Naive thymus-derived CD4-positive, alpha-beta T cell (primary cell): ENCODE measurements at places on chromosomes 11 and 22.

- no peak overlapping the region for H3K4me3 ChIP-seq
- H3K27ac ChIP-seq: no peak overlapping the region
- H3K36me3 ChIP-seq: no peaks in the 10 kb centered on the region
- DNase-seq: no peak
- no peaks in the 10 kb centered on the region for H3K4me1 ChIP-seq
- no peaks in the 10 kb centered on the region for H3K27me3 ChIP-seq
Measured at GRCh38 chr11:20458905-20459632, 71.6 kb downstream of the PRMT3 start.

DNA sequence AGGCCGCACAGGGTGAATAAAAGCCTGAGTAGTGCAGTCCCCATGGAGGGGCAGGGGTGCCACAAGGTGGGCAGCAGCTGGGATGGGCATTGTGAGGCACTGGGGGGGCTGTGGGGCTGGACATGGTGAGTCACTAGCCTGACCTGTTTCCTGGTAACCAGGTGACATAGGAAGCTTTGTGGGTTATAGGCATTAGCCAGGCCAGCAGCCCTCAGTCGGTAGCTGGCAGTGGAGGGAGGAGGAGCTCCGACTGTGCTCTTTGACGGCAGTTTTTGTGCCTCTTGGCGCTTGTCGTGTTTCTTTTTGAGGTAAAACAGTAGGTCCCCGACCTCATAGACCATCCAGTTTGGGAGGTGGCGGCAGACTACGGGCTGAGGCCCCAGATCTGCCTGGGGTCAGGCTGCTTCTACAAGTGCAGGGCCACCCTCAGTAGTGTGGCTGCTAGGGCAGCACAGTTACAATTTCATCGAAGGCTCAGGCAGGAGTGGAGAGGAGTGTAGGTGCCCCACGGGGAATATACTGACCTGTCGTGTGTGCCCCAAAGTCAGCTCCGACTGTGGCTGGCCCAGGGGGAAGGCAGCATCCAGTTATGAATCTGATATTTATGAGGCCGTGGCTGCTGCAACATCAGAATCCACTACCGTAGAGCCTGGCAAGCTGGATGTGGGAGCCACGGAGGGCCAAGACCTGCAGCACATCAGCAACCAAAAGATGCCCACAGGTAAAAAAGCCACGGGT lies 107.7 kb downstream of the CRYBB2 start:
- no peak overlapping the region for H3K4me3 ChIP-seq
- H3K27me3 ChIP-seq: no peaks in the 10 kb centered on the region
- H3K36me3 ChIP-seq: no peaks in the 10 kb centered on the region

GRCh38 chr11:64291262-64291751 lies at the start of gene KCNK4:
TSS of gene KCNK4 (plus strand) at chr11:64291302. CDS start at chr11:64293019, 1,717 bp downstream.
- H3K27me3 ChIP-seq: no peaks in the 10 kb centered on the region
- H3K4me1 ChIP-seq: no peaks in the 10 kb centered on the region
- no peak within 1 kb of the TSS for H3K27ac ChIP-seq
- no peak for DNase-seq

GRCh38 chr11:69910519-69911309 lies 91.5 kb upstream of the FGF3 start:
- H3K36me3 ChIP-seq: no peaks in the 10 kb centered on the region
- no peak overlapping the region for H3K27ac ChIP-seq
- peaks cover 4% of the 10 kb centered on the region for H3K27me3 ChIP-seq
- no peak for DNase-seq
- H3K4me1 ChIP-seq: no peaks in the 10 kb centered on the region

DNA sequence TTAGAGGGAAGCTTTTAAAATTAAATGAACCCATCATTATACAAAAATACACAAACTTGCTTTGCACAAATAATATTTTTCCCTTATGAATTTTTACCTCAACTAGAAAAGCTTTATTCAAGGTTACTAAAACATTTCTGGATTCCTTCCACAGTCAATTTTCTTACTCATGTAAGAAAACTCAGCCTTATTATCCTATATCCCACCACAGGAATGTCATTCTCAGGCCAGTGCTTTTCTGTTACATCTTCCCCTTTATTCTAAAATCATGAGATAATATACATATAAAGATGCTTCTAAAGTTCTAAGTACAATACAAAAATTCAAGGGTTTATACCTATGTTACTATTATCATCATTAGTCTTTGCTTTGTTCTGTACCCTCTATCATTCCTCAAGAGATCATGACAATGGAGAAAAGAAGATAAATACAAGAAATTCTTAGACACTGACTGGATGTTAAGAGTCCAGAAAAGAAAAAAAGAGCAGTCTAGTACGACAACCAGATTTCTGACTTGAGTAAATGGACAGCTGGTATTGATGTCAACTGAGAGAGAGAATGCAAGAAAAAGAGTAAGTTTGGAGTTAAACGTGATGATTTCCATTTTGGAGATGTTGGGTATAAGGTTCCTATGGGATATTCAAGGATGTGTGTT lies 60.3 kb downstream of the MTMR2 start:
- H3K27ac ChIP-seq: no peak overlapping the region
- no peaks in the 10 kb centered on the region for H3K4me1 ChIP-seq
- H3K4me3 ChIP-seq: no peak overlapping the region
- no peaks in the 10 kb centered on the region for H3K36me3 ChIP-seq

GRCh38 chr11:12149672-12150225 lies 39.4 kb downstream of the MICAL2 start:
- no peak overlapping the region for H3K27ac ChIP-seq
- no peaks in the 10 kb centered on the region for H3K27me3 ChIP-seq
- no peak for DNase-seq
- no peak overlapping the region for H3K4me3 ChIP-seq

- H3K4me1 ChIP-seq: no peaks in the 10 kb centered on the region
- no peak overlapping the region for H3K4me3 ChIP-seq
- no peak for DNase-seq
Measured at GRCh38 chr11:30045921-30046577, 29.2 kb upstream of the KCNA4 start.

- H3K4me1 ChIP-seq: peaks cover 22% of the 10 kb centered on the region
- H3K27me3 ChIP-seq: no peaks in the 10 kb centered on the region
- H3K4me3 ChIP-seq: no peak overlapping the region
- H3K36me3 ChIP-seq: peaks cover 27% of the 10 kb centered on the region
Measured at GRCh38 chr11:102436976-102437375, 15.6 kb downstream of the TMEM123 start.

GRCh38 chr11:69632900-69633299 lies 8.1 kb upstream of the CCND1 start:
- H3K27me3 ChIP-seq: peaks cover 9% of the 10 kb centered on the region
- H3K36me3 ChIP-seq: no peaks in the 10 kb centered on the region
- no peak overlapping the region for H3K27ac ChIP-seq
- no peak for DNase-seq

DNA sequence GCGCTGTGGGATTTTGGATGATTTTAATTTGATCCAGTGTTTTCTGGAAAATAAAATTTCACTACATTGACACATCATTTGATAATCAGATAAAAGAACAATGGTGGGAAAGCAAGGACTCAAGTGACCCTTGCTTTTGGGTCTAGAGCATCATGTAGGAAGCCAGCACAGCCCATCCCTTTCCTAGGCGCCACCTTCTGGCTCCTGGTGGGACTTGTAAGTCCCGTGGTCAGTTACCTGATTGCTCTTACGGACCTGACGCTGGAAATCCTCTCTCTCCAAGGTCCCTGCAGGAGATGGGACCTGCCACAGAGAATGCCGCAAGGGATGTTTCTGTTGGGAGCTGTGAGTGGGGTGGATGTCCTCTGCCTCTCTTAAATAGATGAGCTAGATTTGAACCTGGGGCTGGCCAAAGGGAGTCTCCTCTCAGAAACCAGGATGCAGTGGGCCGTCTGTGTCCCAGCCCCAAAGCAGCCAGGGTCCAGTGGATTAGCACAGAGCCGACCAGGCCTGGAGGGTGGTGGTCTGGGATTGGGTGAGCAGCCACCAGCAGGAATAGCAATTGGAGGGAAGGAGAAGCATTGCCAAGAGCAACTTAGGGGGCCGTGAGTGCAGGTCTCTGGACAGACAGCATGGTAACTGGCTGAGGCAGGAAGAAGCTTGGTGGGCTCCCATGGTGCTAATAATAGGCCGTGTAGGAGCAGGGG lies 21.7 kb downstream of the TIMP3 start:
- no peak overlapping the region for H3K4me3 ChIP-seq
- H3K27ac ChIP-seq: no peak overlapping the region
- no peak for DNase-seq
- H3K4me1 ChIP-seq: no peaks in the 10 kb centered on the region

- DNase-seq: no peak
- H3K4me1 ChIP-seq: no peaks in the 10 kb centered on the region
- no peak overlapping the region for H3K4me3 ChIP-seq
Measured at GRCh38 chr11:30392221-30392784, 69.4 kb downstream of the ARL14EP start.

DNA sequence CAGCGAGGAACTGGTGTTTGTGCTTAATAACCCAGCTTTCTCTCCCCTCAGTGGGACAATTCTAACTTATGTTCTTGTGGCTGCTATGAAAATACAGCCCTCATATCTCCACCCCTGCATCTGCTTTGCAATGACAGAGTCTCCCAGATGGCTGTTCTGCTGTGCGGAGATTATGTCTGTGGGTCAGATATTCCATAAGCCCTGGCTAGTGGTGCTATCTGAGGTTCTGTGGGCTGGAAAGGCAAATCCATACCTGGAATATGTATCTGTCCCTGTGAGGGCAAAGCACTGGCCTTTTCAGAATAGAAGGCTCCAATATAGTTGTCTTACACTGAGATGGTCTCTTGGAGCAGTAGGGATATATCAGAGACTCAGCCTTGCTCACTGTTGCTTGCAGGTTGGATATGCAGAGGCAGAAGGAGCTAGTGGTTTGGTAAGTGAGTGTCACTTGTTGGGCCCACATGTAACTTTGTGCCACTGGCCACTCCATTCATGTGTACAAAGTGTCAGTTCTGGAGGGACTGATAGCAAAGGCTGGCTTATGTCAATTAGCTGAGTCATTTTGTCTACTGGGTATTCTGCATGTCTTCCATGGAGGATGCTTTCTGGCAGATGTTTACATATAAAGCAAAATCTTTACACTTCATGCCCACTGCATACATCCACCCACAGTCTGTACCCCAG lies 246.6 kb downstream of the FAM76B start:
- no peaks in the 10 kb centered on the region for H3K27me3 ChIP-seq
- H3K4me3 ChIP-seq: no peak overlapping the region
- no peaks in the 10 kb centered on the region for H3K4me1 ChIP-seq
- no peak overlapping the region for H3K27ac ChIP-seq
- DNase-seq: no peak

DNA sequence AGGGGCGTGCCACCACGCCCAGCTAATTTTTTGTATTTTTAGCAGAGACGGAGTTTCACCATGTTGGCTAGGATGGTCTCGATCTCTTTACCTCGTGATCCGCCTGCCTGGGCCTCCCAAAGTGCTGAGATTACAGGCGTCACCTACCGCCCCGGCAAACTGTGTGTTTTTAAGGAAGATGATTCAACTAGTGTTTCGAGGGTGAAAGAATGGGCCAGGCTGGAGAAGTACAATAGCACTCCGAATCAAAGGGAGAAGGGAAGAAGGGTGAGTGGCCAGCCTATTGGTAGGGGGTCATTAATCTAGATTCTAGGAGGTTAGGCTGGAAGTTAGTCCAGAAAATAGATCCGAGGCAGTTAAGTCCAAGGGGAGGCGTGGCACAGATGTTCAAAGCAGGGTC lies 2.9 kb upstream of the CECR2 start:
- H3K27me3 ChIP-seq: peaks cover 13% of the 10 kb centered on the region
- peaks cover 14% of the 10 kb centered on the region for H3K4me1 ChIP-seq
- DNase-seq: no peak
- H3K4me3 ChIP-seq: no peak overlapping the region

- H3K36me3 ChIP-seq: no peaks in the 10 kb centered on the region
- no peaks in the 10 kb centered on the region for H3K27me3 ChIP-seq
- H3K4me1 ChIP-seq: no peaks in the 10 kb centered on the region
- no peak overlapping the region for H3K27ac ChIP-seq
Measured at GRCh38 chr11:31106326-31106725, 263.2 kb downstream of the DCDC1 start.

DNA sequence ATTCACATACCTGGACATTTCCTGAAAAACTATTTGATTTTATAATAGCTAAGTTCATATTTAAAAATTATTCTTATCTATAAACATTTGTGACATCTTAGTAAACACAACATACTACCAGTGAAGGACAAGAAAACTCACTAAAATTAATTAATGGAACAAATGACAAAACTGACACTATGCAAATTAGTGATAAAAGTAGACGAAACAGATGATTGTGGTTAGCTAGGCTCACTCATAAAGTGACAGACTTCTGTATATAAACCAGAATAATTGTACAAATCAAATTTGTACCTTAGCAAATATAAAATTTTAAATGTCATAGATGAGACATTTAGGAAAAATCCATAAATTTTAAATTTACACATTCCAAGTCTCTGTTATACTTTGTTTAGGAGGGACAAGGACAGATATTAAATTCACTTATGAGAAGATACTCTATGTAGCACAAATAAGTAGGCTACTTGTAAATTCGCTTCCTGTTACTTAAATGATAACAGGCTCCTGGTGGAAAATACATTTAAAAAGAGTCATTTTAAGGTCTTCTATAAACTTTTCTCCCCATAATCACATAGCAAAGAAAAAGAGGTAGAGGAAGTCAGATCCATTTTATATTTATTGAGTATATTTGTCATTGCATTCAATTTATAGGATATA lies 81.2 kb downstream of the KIF18A start:
- H3K4me3 ChIP-seq: no peak overlapping the region
- no peaks in the 10 kb centered on the region for H3K4me1 ChIP-seq
- no peaks in the 10 kb centered on the region for H3K36me3 ChIP-seq
- no peak overlapping the region for H3K27ac ChIP-seq
- no peaks in the 10 kb centered on the region for H3K27me3 ChIP-seq

- no peak overlapping the region for H3K27ac ChIP-seq
- no peaks in the 10 kb centered on the region for H3K27me3 ChIP-seq
- no peak overlapping the region for H3K4me3 ChIP-seq
- H3K4me1 ChIP-seq: no peaks in the 10 kb centered on the region
Measured at GRCh38 chr11:62054484-62055121, 69.2 kb upstream of the INCENP start.

DNA sequence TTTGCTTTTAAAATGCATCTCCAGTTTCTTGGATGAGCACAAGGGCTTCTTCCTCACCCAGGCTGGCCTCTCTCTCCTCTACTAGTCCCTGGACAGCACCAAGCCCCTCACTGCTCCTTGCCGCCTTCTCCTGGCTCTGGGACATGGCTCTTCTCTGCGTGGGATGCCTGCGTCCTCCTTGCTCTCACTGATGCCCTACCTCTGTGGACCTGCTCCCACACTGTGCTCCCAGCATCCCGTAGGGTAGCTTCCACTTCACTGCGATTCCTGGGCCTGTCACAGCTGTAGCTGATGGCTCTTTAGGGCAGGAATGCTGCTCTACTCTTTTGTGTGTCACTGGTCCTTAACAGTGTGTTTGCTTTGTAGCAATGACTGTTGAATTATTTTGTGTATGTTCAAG lies 136.3 kb downstream of the SNX19 start:
- no peaks in the 10 kb centered on the region for H3K27me3 ChIP-seq
- DNase-seq: no peak
- H3K4me1 ChIP-seq: no peaks in the 10 kb centered on the region
- no peak overlapping the region for H3K4me3 ChIP-seq

GRCh38 chr11:10478066-10478465 lies 23.0 kb downstream of the AMPD3 start:
- DNase-seq: no peak
- no peaks in the 10 kb centered on the region for H3K4me1 ChIP-seq
- no peaks in the 10 kb centered on the region for H3K27me3 ChIP-seq
- no peak overlapping the region for H3K4me3 ChIP-seq
